HEK293T (cell line): ENCODE measurements at places on chromosomes 3 and 15.

DNA sequence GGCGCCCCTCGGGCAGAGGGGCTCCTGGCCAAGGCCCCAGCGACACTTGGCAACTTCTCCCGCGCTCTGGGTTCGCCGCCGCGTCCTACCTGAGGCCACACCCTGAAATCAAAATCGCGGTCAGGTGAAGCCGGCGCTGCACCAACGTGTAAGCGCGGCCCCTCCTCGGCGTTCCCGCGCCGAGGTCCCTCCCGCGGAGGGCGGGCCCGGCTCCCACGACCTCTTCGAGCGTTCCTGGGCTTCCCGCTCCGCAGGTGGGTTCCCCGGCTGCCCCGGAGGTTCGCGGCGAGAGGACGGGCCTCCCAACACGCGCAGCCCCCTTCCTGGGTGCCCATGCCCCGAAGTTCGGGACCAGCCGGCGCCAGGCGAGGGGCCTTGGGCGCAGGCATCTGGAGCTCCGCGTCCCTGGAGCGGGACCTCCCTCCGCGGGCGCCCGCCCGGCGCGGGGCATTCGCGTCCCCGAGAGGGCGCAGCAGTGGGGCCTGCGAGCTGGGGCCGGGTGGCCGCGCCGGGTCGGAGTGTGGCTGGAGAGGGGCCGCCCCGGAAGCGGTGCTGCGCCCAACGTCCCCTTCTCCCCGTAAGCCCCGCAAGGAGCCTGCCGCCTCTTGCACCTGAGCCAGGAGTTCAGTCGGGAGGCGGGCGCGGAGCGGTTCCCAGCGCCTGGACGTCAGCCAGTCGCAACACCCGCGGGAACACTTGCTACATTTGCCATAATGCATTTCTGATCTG is 13.7 kb downstream of the PAK6 start:
- no peak for DNase-seq

DNA sequence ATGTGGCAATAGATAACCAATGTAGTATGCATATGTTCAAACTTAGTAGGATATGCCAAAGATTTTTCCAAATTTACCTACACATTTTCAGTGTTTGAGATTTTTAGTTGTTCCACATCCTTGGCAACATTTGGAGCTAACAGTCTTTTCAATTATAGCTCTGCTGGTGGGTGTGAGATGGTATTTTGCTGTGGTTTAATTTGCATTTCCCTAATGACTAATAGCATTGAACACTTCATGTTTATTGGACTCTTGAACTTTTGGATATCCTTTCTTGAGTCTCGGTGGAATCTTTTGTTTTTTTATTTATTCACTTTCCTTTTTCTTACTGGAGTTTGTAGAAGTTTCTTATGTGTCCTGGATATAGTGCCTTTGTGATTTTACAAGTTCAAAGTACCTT is 11.0 kb upstream of the ILDR1 start:
- DNase-seq: no peak

DNA sequence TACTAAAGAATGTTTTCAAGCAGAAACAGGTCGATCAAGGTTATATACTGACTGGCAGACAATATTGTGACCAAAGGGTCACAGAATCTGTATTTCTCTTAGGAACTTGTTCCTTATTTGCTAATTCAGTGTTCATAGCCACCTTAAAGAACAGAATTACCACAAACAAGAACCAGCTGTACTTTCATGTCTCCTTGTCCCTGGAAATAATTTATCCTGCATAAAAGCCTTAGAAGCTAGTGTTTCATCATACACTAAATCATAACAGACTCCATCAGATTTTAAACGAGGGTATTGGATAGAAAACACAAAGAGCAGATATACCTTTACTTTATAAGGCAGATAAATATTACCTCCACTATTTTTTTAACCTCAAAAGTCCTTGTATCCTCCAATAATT is 6.4 kb downstream of the DNAJC19 start:
- no peak for DNase-seq

- no peak for DNase-seq
Measured at GRCh38 chr3:89474333-89475130, 367.1 kb downstream of the EPHA3 start.

- no peak for DNase-seq
Measured at GRCh38 chr15:51621155-51621765, 1.3 kb downstream of the DMXL2 start.

DNA sequence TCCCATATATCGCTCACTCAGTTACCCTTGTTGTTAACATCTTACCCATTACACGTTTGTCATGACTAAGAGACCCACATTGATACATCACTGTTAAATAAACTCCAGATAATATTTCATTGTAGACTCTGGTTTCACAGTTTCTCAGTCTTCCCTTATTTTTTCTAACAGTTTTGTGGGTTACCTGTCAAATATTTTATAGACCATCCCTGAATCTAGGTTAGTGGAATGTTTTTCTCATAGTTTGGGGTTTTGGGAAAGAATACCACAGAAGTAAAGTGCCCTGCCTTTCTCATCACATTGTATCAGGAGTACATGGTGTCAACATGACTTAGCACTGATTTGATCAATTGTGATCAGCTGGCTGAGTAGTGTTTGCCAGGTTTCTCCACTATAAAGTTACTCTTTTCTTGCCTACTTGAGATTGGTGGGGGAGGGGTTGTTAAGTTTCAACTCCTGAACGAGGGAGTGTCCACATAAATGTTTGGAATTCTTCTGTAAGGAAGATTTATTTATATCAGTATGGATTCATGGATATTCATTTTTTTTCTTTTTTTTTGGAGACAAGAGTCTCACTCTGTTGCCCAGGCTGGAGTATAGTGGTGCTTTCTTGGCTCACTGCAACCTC is 25.9 kb downstream of the RNF111 start:
- no peak for DNase-seq
